ENCODE measurements at places on chromosomes 11 and 22. TPM values are rescaled to one million over a fixed set of nuclear protein-coding genes. Genes with fewer than 3 reads are reported as not detected.

The TECTA gene
- not detected for polyA plus RNA-seq

The IGSF22 gene
- polyA plus RNA-seq: 4.0 TPM

The HIRA gene
- polyA plus RNA-seq: 6.3 TPM

The RBM14 gene
- polyA plus RNA-seq: 80.5 TPM

The OR51B4 gene
- not detected for polyA plus RNA-seq
